Left kidney (tissue), 8 donors: ENCODE measurements at places on chromosomes 13 and 19.

DNA sequence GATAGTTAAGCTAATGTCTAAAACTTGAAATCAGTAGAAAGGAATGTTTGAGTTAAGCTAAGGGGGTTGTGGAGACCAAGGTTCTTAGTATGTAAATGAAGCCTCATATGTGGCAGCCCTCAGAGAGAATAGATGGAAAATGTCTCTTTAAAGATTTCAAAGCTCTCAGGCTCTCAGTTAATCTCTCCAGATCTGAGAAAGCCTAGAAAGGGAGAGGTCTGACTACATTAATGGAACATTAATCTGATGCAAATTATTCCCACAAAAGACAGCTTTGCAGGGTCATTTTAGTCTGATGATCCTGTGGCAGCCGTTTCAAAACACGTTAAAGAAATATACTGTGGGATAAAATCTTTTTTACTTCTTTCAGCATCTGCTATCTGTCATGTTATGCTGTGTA lies 267.0 kb downstream of the SLC7A1 start:
- DNase-seq: no peak

- DNase-seq: no peak
These were observed 54.3 kb downstream of the GATAD2A start for GRCh38 chr19:19459707-19460251.

DNA sequence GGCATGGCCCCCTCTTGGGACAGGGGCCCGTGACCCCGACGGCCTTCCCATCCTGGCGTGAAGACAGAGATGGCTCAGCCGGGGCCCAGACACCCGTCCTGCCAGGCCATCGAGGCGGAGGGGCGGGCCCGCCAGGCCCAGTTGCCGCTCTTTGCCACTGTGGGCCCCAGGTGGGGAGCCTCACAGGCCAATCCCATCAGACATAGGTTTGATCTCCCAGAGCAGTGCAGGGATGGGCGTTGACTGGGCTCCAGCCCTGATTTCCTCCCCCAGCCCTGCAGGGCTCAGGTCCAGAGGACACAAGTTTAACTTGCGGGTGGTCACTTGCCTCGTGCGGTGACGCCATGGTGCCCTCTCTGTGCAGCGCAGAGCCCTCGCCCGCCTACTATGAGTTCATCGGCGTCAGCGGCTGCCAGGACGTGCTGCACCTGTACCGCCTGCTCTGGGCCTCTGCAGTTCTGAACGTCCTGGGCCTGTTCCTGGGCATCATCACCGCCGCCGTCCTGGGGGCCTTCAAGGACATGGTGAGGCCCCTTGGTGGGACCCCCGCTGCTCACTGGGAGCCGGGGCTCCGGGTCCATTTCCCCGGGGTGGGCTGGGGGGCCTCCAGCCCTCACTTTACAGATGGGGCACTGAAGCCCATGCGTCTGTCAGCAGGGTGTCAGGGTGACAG lies 42.4 kb downstream of the TMEM255B start:
- no peak for DNase-seq

DNA sequence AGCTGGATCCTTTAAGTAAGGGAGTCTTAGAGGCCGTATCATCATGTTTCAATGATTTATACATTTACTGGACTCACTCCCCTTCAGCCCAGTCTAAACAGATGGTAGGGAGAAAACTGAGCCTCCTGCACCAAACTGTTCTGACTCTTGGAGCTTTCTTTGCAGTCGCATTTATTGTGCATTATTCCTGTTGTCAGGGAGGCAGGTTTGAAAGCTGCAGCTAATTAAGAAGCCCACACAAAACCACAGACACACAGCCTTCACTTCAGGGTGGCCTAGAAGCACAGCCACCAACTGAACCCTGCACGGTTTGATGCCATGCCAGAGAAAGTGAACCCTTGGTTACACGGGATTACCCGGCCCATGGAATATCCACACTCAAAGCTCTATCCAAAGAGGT lies 911.0 kb downstream of the UQCRFS1 start:
- no peak for DNase-seq

- DNase-seq: no peak
These were observed 726.0 kb downstream of the DIAPH3 start for GRCh38 chr13:59437544-59438301.

- no peak for DNase-seq
These were observed 350.1 kb downstream of the FOXO1 start for GRCh38 chr13:40316301-40316700.

DNA sequence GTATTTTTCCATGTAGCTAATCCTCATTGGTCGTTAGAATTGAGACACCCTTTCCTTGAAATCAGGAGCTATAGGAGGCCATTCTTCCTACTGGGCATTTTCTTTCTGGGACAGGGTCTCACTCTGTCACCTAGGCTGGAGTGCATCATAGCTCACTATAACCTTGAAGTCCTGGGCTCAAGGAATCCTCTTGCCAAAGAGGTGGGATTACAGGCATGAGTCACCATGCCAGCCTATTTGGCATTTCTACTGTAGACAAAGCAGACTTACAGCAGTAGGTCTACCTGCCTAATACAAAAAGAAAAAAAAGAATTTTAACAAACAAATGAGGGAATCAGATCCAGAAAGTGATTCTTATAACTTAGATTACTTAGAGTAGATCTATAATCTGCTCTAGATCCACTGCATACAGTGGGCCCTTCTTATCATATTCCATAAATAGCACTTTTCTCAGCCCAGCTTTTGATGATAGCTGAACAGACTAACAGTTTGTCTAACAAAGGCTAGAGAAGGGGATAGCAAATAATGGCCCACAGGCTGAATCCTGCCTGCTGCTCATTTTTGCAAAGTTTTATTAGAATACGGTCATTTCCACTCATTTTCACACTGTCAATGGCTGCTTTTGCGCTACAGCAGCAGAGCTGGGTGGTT lies 36.7 kb upstream of the USPL1 start:
- no peak for DNase-seq

DNA sequence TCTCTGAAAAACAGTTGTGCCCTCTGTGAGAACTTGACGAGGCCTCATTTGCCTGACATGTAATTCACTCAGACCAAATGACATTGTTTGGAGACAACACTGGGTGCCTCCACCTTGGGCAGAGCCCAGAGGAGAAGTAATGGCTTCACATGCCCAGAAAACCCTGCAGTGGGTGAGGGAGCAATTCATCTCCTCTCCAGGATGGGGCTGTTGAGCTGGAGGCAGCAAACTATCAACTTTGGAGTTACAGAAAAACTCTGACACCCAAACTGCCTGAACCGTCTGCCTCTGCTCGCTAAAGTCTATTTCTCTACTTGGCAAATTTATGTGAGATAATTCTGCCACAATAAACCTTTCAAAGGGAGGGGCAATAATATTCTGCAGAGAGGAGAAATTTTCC lies 146.9 kb downstream of the DCLK1 start:
- DNase-seq: no peak

GRCh38 chr13:41040584-41041334 lies 20.6 kb upstream of the WBP4 start:
- DNase-seq: no peak

DNA sequence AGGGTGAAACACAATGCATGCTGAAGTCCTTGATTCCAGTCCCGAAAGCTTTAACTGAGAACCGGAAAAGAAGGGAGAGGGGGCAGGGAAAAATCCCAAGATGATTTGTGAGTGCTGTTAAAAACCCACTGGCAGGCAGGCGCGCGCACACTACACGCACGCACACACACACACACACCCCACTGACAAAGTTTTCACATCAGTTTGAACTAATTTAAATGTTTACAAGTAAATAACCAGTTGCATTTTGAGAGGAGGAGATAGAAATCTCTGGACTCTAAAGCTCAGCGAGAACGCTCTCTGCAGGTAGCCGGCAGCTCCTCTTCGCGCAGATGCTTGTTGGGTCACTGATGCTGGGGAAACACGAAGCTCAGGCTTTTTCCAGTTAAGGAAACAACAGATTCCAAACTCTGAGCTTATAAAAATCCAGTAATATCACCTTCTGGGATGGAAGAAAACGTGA lies 818 bp upstream of the SLITRK1 start:
- no peak for DNase-seq

DNA sequence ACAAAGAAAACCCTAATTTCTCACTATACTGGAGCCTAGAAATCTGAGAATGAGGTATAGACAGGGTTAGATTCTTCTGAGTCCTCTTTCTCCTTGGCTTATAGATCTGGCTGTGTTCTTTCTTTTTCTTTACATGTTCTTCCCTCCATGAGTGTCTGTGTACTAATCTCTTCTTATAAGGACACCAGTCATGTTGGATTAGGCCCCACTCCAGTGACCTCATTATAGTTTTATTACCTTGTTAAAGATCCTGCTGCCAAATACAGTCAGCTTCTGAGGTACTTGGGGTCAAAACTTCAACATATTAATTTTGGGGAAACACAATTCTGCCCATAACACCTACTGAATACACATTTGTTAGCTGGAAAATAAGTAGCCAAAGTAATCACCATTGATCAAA lies 302.6 kb downstream of the PCDH9 start:
- no peak for DNase-seq

DNA sequence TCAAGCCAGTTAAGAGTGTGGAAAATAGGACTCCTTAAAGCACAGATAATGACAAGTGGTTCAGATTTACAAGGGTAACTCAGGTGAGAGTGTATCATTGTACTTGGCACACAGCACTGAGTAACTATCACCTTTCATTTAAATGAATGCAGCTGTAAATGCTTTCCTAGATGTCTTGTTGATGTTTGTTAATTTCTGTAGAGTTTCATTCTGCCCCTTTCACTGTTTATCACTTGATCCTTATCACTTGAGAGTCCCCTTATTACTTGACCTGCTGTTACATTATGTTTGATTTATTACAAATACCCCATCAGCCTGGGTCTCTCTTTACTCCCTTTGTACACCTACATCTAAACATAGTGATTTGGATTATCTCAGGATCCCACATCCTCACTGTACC lies 38.1 kb upstream of the ZNF527 start:
- DNase-seq: no peak

GRCh38 chr13:26011996-26012821 lies 39.6 kb downstream of the SHISA2 start:
- DNase-seq: no peak

- DNase-seq: no peak
These were observed 209.5 kb downstream of the KLF5 start for GRCh38 chr13:73268306-73268705.

DNA sequence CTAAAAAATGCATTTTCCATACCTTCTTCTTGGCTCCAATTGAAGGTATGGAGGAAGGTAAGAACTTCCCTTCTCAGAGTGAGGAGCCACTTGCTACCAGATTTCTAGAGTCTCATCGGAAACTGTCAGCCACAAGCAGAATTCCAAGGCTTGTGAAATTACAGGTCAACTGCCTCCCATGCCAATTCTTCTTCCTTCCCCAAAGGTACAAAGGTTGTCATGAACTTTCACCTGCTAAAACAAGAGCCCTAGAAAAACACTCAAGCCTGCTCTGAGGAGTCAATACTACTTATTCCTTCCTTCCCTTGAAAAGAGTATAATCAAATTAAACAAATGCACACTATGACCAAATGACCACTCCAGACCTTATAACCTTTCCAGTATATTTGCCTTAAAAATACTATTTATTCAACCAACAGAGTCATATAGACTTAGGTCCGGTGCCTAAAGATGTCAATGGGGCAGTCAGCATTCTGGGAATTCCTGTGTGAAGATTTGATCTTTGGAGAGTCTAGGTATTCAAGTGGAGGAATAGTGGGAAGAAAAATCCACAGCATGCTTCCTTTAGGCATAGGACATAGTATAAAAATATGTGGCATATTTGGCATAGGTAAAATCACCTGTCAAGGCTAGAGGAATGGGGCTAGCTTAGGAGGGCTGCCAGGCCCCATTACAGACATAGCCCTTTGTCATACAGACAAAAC lies 539.3 kb downstream of the LIG4 start:
- DNase-seq: no peak

DNA sequence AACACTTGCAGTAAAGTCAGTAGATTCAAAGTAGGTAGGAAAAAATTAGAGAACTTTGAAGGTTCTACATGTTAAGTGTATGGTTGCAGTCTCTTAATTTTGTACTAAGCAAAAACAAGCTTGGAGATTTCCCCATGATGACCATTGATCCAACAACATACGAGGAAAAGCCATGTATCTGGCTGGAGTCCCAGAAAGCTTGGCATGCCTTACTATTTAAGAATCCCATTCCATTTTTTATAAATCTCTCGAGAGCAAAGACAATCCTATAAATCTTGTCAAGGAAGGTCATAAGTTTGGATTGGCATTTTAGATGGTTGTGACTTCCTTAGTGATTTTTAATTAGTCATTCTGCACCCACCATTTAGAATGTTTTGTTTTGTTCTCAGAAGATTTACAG lies 495.9 kb downstream of the GPC5 start:
- peak; percentile 4 for DNase-seq

DNA sequence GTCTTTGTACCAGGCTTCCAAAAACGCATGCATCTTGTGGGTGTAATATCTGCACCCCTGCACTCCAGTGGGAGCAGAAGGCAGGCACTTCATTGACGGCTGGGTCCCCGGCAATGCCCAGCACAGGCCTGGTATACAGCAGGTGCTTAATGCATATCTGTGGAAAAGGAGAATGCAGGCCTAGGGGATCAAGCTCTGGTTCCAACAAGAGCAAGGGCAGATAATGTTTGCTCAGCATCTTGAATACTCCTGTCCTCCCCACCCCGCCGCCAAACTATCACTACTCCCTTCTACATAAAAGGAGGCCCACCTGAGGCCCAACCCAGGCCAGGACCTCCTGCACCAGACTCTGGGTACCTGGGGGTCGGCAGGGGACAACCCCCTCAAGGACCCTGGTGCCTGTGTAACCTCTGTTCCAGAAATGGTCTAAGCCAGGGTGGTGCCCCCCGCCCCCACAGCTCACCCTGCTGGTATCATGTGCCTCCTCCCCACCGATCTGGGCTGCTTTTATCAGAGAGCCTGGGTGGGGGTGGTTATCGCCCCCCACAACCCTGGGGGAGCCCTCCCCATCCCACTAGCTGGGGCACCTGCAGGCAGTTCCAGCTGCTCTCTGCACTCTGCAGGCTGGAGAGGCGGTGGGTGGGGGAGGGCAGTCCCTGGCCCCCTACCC lies 4.8 kb downstream of the KLF16 start:
- DNase-seq: no peak

- no peak for DNase-seq
These were observed 121.0 kb downstream of the KLF5 start for GRCh38 chr13:73179650-73180274.

DNA sequence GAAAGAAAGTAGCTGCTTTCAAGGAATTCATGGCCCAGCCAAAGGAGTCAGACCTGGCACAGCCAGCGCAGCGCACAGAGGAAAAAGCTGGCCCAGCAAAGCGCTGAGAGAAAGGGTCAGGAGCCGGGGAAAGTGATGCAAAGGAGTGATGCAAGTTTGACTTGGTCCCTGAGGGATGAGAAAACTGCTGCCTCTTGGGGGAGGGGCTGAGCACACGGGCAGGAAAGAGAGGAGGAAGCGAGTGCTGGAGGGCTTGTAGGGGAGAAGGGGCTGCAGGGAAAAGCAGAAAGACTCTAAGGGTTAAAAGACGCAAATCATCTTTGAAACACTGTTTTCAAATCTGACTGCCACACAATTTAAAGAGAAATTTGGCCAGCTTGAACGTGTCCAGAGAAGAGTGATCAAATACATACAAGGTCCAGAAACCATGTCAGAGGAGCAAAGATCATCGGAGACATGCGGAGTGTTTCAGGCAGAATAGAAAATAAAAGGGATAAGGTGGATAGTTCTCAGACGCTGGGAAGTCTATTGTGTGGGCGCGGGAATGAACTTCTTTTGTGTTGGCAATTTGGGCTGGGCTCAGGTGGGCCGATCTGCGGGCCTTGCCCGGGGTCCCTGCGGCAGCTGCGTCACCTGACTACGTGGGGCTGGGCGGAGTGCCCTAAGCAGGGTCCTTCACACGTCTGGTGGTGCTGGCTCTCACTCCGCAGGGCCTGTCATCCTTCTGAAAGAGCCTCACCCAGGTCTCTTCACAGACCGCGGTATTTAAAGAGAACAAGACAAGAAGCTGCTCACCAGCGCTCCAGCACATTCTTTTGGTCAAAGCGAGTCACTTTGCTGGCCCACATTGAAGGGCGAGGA lies 18.1 kb downstream of the N4BP2L1 start:
- DNase-seq: peak; percentile 24
